Right renal cortex interstitium (tissue), 3 donors: ENCODE measurements at places on chromosomes 2 and 18. TPM values are rescaled to one million over a fixed set of nuclear protein-coding genes. Genes with fewer than 3 reads are reported as not detected.

FOXD4L1 gene
- 0.17 TPM for polyA plus RNA-seq

UGT1A10 gene
- polyA plus RNA-seq = not detected

EEF1B2 gene
- polyA plus RNA-seq = 679 TPM

VWC2L gene
- polyA plus RNA-seq = 0.07 TPM

SCN9A gene
- polyA plus RNA-seq = 1.5 TPM

DNA sequence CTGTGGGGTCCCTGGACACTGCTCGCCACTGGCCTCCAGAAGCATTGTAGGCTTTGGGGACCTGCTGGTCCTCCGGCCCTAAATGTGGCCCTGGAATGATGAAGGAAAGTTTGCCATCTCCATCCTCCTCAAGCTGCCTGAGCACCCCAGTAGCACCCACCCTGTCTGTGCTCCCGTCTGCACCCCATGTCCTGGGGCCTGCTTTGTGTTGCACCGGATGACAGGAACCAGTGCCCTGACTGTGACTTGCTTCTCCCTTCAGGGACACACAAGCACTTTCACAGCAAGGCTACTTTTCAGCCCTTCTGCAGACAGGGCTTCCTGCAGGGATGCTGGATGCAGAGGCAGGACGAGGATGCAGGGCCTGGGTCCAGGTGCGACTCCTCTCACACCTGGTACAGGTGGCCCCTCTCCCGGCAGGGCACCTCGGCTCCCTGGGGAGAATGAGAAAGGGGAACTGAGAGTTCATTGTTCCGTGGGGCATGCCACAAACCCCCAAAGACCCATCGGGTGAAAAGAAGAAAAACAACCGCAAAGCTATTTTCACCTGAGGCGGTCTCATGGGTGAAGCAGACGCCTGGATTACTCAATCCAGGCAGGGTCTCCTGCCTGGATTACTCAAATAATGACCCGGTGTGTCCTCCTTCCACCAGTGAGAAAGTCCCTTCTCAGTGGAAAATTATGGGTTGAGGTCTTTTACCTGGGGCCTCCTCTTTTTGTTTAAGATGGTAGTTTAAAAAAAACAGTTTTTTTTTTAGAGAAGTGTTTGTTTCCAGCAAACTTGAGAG is 74.9 kb downstream of the LONRF2 start:
- DNase-seq = no peak

DNA sequence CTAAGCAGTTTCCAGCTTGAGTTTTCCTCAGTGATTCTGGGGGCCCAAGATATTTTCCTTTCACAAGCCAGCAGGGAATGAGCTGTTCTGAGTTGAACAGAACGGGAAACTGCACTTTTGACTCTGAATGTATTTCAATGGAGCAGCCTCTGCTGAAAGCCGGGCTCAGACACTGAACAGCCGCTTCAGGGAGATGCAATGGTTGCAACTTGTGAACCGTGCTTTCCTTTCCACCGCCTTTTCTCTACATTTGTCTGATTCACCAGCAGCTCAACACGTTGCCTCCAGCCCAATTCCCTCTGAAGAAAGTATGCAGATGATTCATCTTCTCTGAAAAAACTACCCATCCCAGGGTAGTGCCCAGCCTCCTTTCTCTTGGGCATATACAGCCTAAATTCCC is 119.3 kb upstream of the PKDCC start:
- no peak for DNase-seq

GRCh38 chr2:58571181-58571852 is 330.2 kb upstream of the FANCL start:
- peak; percentile 48 for DNase-seq
